ENCODE measurements at places on chromosomes 7 and 10. TPM values are rescaled to one million over a fixed set of nuclear protein-coding genes. Genes with fewer than 3 reads are reported as not detected.

GRCh38 chr7:31850066-31850465 lies 163.1 kb downstream of the PPP1R17 start:
- H3K36me3 ChIP-seq: peaks cover 6% of the 10 kb centered on the region
- no peaks in the 10 kb centered on the region for H3K4me1 ChIP-seq
- H3K27me3 ChIP-seq: no peaks in the 10 kb centered on the region
- DNase-seq: no peak

Gene FAM25G
- total RNA-seq: not detected

GRCh38 chr7:79471283-79471682 lies 17.8 kb upstream of the MAGI2 start:
- no peak for DNase-seq
- no peak overlapping the region for H3K4me3 ChIP-seq

GRCh38 chr7:141145630-141145982 lies 71.7 kb downstream of the TMEM178B start:
- H3K36me3 ChIP-seq: no peaks in the 10 kb centered on the region
- no peak for DNase-seq
- H3K27ac ChIP-seq: no peak overlapping the region
- H3K4me3 ChIP-seq: no peak overlapping the region

GRCh38 chr10:7493996-7494395 lies 83.2 kb upstream of the SFMBT2 start:
- no peak overlapping the region for H3K4me3 ChIP-seq
- peaks cover 7% of the 10 kb centered on the region for H3K4me1 ChIP-seq
- no peaks in the 10 kb centered on the region for H3K27me3 ChIP-seq
- H3K27ac ChIP-seq: no peak overlapping the region

Gene AKR1C4
- not detected for total RNA-seq

DNA sequence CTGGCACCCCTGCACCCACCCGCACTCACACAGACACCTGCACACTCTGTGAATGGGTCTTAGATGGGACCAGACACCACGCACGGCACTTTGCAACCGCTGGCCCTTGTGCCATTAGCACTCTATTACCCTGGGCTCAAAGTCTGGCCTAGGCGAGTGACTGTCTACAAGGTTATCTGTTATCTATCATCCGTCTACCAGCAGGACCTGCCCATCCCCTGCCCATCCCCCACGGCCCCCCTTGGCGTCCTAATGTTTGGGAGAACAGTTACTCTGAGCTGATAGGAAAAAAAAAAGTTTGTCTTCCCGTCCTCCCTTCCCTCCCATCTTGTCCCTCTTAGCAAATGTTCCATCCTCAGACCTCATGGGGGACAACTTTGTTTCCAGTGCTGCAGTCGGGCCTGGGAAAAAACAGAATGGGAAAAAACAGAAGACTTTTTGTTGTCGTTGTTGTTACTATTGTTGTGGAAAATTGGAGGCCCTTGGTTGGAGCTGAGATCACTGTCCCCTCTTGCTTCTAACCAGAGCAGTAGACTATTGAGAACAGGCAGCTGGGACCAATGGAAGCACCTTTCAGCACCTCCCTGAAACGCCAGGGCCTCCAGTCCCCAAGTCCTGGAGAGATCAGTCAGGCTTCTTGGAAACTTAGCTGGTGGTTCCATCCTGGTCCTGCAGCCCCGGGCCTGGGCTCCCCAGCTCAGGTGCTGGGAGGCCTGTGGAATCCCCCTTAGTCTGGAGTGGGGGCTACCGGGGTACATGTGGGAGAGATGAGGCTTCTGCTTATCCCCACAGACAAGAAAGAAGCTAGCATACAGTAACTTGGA lies 12.2 kb downstream of the UNCX start:
- H3K36me3 ChIP-seq: no peaks in the 10 kb centered on the region
- no peak for DNase-seq
- no peak overlapping the region for H3K27ac ChIP-seq
- peaks cover 100% of the 10 kb centered on the region for H3K27me3 ChIP-seq
- H3K4me3 ChIP-seq: no peak overlapping the region

DNA sequence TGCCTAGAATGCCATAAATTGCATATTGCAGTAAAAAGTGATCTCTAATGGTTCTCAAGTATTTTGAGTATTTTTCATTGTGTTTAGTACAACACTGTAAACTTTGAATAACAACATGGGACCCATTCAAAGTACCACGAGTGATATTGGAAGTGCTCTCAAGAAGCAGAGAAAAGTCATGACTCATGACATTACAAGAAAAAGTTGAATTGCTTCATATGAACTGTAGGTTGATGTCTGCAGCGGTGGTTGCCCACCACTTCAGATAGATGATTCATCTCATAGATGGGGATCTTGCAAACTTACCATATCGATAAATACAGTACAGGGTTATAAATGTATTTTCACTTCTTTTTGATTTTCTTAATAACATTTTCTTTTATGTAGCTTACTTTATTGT lies 33.9 kb downstream of the ENTPD1 start:
- no peaks in the 10 kb centered on the region for H3K4me1 ChIP-seq
- no peak overlapping the region for H3K27ac ChIP-seq
- no peaks in the 10 kb centered on the region for H3K27me3 ChIP-seq
- no peak for DNase-seq

Gene KCP
- total RNA-seq: not detected

GRCh38 chr10:92122941-92123450 lies 167.9 kb downstream of the CPEB3 start:
- H3K27ac ChIP-seq: peak overlapping the region; percentile 78
- H3K4me1 ChIP-seq: peaks cover 25% of the 10 kb centered on the region
- no peaks in the 10 kb centered on the region for H3K27me3 ChIP-seq
- peak; percentile 72 for DNase-seq

DNA sequence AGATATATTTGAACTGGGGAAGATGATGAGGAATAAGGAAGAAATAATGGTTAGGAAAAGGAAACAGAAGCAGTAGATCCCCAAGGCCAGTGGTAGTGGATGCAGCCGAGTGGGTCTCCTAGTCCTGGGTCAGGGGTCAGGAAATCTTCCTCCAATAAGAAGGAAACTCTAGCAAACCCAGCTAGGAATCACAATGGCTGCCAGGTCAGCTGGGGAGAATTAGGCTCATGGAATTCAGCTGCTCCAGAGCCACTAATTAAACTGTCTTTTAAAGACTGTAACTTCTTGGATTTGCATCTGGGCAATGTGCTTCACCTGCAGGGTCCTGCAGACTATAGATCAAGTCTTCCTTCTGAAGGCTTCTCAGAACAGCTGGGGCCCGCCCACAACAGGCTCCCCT lies 644.4 kb downstream of the KCNMA1 start:
- no peaks in the 10 kb centered on the region for H3K27me3 ChIP-seq
- no peak overlapping the region for H3K4me3 ChIP-seq
- H3K4me1 ChIP-seq: peaks cover 16% of the 10 kb centered on the region
- no peaks in the 10 kb centered on the region for H3K36me3 ChIP-seq
- no peak overlapping the region for H3K27ac ChIP-seq
- DNase-seq: no peak

- H3K4me1 ChIP-seq: peaks cover 6% of the 10 kb centered on the region
- no peaks in the 10 kb centered on the region for H3K27me3 ChIP-seq
- H3K36me3 ChIP-seq: no peaks in the 10 kb centered on the region
- H3K27ac ChIP-seq: no peak overlapping the region
- no peak for DNase-seq
Measured at GRCh38 chr7:112286250-112287086, 80.0 kb downstream of the ZNF277 start.

Gene SYT15
- 85.8 TPM for total RNA-seq

- no peak overlapping the region for H3K4me3 ChIP-seq
- no peaks in the 10 kb centered on the region for H3K4me1 ChIP-seq
- H3K27me3 ChIP-seq: no peaks in the 10 kb centered on the region
- no peaks in the 10 kb centered on the region for H3K36me3 ChIP-seq
- no peak for DNase-seq
Measured at GRCh38 chr7:96481796-96482195, 159.9 kb upstream of the SLC25A13 start.

DNA sequence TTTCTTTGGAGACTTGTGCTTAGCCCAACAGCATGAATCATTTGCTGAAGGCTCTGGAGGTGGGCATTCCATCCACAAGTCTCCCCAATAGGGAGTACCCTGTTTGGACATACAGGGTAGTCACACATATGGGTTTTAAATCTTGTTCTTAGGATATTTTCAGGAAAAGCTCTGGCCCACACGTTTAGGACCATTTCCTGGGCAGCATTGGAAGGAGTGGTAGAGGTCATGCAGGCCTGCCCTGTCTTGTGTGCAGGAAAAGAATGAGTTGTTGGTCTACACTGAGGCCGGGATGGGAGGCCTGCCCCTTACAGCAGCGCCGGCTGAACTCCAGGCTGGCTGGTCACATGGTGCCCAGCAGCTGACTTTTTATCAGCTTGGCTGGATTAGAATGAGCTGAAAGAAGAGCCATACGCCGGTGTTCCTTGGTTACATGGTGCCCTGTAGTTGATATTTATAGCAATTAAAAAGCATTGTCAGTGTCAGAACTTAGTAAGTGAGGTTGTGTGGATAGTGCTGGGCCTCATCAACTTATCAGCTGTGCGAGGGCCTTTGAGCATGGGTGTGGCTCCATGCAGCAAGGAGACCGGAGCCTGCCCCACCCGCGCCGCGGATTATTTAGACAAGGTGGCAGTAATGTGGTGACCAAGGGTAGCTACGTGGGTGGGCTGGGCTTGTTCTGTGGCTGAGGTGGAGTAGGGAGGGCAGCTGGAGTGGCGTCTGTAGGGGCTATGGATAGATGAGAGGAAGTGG lies 28.6 kb downstream of the OGDH start:
- H3K4me3 ChIP-seq: no peak overlapping the region
- no peaks in the 10 kb centered on the region for H3K27me3 ChIP-seq
- peaks cover 1% of the 10 kb centered on the region for H3K36me3 ChIP-seq
- peak overlapping the region; percentile 88 for H3K27ac ChIP-seq
- peak; percentile 71 for DNase-seq
- H3K4me1 ChIP-seq: peaks cover 99% of the 10 kb centered on the region

- H3K27me3 ChIP-seq: no peaks in the 10 kb centered on the region
- H3K4me3 ChIP-seq: no peak overlapping the region
- no peaks in the 10 kb centered on the region for H3K4me1 ChIP-seq
- DNase-seq: no peak
- no peak overlapping the region for H3K27ac ChIP-seq
- H3K36me3 ChIP-seq: no peaks in the 10 kb centered on the region
Measured at GRCh38 chr10:26887611-26888215, 27.0 kb upstream of the ABI1 start.

GRCh38 chr10:78170026-78170475 lies 136.4 kb downstream of the RPS24 start:
- H3K27ac ChIP-seq: no peak overlapping the region
- no peak for DNase-seq
- no peaks in the 10 kb centered on the region for H3K36me3 ChIP-seq
- no peak overlapping the region for H3K4me3 ChIP-seq
- H3K27me3 ChIP-seq: peaks cover 4% of the 10 kb centered on the region
- peaks cover 3% of the 10 kb centered on the region for H3K4me1 ChIP-seq

Gene CHST3
- total RNA-seq: 17.0 TPM

GRCh38 chr10:95478935-95479334 lies 82.2 kb downstream of the SORBS1 start:
- H3K4me1 ChIP-seq: peaks cover 97% of the 10 kb centered on the region
- H3K4me3 ChIP-seq: no peak overlapping the region
- H3K36me3 ChIP-seq: no peaks in the 10 kb centered on the region
- H3K27me3 ChIP-seq: no peaks in the 10 kb centered on the region

- H3K27ac ChIP-seq: no peak overlapping the region
- no peaks in the 10 kb centered on the region for H3K36me3 ChIP-seq
- H3K4me1 ChIP-seq: peaks cover 30% of the 10 kb centered on the region
- H3K4me3 ChIP-seq: no peak overlapping the region
- DNase-seq: no peak
Measured at GRCh38 chr10:68899186-68899745, 1.8 kb upstream of the DDX50 start.

Gene ADCYAP1R1
- total RNA-seq: 0.58 TPM

GRCh38 chr7:55365675-55366460 lies 731 bp downstream of the LANCL2 start:
- H3K27ac ChIP-seq: peak overlapping the region; percentile 98
- H3K36me3 ChIP-seq: no peaks in the 10 kb centered on the region
- no peaks in the 10 kb centered on the region for H3K27me3 ChIP-seq
- peak; percentile 96 for DNase-seq
- peaks cover 24% of the 10 kb centered on the region for H3K4me1 ChIP-seq

DNA sequence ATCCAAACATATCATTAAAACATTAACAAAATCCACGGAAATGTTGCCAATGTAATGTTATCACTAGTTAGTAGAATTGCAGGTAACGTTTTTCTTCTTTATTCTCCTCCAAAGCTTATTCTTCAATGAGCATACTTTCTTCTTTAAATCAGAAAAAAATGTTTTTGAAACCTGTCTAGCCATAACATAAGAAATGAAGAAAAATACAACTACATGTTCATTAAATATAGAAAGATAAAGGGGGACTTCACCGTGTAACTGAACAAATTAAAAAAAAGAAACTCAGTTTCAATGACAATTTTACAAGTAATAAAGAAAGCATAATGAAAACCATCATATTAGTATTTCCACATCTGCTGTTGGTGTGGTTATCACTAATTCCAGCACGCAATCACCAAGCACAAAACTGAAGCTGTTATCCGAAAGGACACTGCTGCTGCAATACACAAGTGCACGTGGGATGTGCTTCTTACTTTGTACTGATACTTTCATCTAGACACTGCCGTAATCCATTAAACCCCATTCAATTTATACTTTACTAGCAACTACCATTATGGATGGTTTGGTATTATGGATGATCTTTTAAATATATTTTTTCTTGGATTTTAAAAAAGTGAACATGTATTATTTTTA lies 9.6 kb downstream of the ESYT2 start:
- DNase-seq: no peak
- peak overlapping the region; percentile 87 for H3K27ac ChIP-seq
- no peak overlapping the region for H3K4me3 ChIP-seq
- peaks cover 65% of the 10 kb centered on the region for H3K4me1 ChIP-seq
- H3K36me3 ChIP-seq: no peaks in the 10 kb centered on the region
- no peaks in the 10 kb centered on the region for H3K27me3 ChIP-seq

DNA sequence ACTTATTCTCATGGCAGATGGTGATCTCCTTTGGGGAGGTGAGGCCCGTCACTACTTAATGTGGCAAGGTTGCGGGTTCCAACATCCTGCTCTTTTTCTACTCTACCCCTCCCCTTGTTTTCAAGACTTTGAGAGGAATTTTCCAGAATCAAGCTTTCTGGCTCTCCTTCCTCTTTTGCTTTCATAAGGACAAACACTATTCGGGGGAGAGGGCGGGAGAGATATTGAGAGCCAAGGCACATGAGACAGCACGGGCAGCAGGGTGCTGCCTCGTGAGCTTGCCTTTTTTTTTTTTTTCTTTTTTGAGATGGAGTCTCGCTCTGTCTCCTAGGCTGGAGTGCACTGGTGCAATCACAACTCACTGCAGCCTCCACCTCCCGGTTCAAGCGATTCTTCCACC lies 6.9 kb upstream of the PFKFB3 start:
- H3K36me3 ChIP-seq: no peaks in the 10 kb centered on the region
- H3K27me3 ChIP-seq: no peaks in the 10 kb centered on the region
- peak overlapping the region; percentile 80 for H3K27ac ChIP-seq
- DNase-seq: no peak
- peaks cover 48% of the 10 kb centered on the region for H3K4me1 ChIP-seq
- H3K4me3 ChIP-seq: no peak overlapping the region

Gene LRGUK
- 1.5 TPM for total RNA-seq

Gene DEPP1
- total RNA-seq: 72.9 TPM

Gene ABCB1
- 4.9 TPM for total RNA-seq
